Kidney epithelial cell (primary cell): ENCODE measurements at places on chromosomes 2 and 18. TPM values are rescaled to one million over a fixed set of nuclear protein-coding genes. Genes with fewer than 3 reads are reported as not detected.

- DNase-seq, result no peak
Observed at GRCh38 chr2:197145471-197146056, 165.0 kb downstream of the ANKRD44 start.

DNA sequence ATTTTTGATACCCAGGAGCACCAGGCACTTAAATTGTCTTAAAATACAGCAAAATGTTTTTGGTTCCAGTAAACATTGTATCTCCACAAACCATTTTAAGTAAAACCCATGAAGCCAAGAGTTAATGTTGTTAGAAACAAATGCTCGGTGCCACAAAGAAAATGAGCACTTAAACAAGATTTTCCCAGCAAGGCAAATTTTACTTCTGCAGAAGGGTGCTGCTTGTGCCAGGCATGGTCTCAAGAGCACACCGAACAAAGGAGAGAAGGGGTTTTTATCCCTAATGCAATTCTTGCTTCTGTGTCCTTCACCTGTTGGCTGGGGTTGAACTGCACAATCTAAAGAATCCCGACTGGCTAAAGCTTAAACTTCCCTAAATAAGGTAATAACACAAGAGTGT lies 286.7 kb downstream of the ADCYAP1 start:
- no peak for DNase-seq

- DNase-seq, result no peak
Observed at GRCh38 chr2:71060211-71060610, 8.2 kb upstream of the NAGK start.

DNA sequence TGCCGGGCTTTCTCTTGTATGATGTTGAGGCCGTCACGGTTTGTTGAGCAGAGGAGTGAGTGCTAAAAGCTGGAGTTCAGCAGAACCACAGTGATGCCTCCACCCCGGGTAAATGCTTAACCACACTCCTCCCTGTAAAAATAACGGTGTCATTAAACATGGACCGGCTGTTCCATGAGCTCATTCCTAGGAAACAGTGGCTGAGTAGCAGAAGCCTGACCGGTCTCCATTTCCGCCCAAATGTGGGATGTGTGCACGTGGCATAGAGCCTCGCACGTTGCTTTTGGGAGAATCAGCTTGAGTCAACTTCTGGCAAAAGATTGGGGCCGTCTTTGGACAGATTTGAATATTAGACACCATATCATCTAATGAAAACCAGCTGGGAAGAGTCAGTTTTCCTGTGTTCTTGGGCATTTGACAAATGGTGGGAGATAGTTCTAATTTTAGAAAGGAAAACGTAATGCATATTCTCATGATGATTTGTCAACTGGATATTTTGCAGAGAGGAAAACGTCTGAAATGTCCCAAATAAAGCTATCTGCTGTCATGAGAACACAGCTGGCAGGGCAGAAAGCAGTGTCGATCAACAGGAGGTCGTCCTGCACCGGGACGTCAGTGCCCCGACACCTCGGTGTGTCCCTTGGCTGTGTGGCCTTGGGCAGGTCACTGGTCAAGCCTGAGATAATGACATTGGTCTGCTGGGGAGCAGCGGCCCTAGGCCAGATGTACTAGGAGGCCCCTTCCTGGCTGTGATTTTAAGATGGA lies 42.4 kb downstream of the LRRFIP1 start:
- peak; percentile 91 for DNase-seq

DNA sequence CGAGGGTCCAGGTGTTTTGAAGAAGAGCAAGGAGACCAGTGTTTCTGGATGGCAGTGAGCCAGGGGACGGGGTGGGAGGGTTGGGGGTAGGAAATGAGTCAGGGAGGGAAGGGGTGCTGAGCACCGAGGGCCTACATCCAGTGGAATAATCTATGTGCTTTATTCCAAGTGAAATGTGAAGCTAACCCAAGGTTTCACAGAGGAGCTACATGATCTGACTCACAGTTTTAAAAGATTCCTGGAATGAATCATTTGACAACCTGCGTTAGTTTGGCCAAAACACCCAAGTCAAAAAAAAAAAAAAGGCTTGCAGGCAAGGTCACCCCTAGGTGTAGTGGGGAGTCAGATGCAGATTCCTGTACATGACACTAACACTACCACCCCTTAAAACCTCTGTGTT lies 419.7 kb upstream of the MEX3C start:
- DNase-seq, result peak; percentile 29

- no peak for DNase-seq
Observed at GRCh38 chr2:214837466-214837865, 28.0 kb upstream of the BARD1 start.

DNA sequence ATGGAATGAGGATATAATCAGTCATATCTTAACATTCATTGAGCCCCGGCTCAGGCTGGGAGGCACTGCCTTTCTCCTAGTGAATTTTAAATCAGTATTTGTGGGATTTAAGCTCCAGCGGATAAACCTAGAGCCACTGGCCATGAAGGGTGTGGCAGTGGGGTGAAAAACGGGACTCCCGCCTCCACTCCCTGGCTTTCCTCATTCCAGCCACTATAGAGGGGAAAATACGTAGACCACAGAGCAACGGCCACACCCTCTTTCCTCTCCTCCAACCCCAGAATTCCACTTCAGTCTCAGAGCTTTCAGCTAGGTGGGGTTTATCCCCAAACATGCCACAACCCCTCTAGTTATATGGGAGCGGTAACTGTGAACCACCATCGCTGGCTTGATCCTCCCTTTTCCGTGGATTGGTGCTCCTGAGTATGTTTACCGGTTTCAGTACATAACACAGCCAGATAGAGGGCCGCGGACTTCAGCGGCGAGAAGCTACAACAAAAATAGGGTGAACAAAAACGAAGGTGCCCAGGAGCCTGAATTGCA lies 70.6 kb upstream of the ITGB6 start:
- DNase-seq, result no peak

DNA sequence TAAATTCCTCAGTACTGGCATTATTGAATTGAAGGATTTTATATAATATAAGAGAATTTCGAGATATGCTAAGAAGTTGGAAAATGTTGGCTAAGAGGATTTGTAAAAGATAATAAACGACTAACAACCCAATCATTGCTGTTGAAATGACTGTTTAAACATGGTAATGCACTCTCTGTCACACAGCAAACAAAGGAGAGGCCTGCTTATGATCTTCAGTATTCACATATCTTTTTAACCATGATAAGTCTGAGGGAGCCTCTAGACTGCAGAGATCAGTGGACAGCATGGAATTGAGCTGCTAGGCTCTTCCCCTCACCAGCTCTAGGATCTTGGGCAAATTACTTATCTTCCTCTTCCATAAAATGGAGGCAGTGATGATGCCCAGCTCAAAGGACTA lies 2.7 kb downstream of the KCTD18 start:
- no peak for DNase-seq

- no peak for DNase-seq
Observed at GRCh38 chr18:57275111-57275510, 77.2 kb upstream of the ST8SIA3 start.

DNA sequence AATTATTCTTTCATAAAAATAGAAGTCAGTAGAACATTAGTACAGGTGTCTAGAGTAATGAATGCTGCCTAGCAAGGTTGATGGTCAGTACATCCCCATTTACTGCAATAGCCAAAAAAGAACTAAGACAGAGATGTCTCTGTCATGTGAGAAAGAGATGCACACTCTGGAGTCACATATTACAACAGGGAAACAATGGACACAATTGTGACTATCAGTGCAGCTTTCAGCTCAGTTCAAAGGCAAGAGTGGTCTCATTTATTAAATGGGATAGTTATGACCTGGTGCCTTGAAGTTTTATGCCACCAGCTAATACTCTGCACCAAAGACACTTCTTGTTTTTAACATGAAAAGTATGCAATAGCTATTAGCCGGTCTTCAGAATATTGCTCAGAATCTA lies 194.9 kb upstream of the CHAC2 start:
- no peak for DNase-seq

DNA sequence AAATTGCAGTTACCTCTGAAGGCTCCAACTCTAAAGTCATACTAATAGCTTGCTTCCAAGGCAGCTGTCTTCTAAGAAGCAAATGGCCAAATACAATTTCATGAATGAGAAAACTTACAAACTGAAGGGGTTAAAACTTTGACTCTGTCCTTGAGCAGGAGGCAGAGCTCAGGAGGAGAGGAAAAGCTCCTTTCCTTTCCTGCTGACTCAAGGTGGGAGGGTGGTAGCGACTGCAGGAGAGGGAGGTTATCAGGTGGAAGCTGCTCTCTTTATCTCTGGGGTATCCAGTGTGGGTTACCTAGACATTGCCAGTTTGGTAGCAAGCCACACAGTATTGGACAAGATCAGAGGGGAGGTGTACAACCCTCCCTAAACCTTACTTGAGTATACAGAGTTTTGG lies 2.7 kb upstream of the EFEMP1 start:
- DNase-seq, result no peak

- no peak for DNase-seq
Observed at GRCh38 chr18:46541626-46542189, 115.3 kb downstream of the LOXHD1 start.

- peak; percentile 23 for DNase-seq
Observed at GRCh38 chr2:181977661-181978350, 7.8 kb upstream of the PPP1R1C start.

- no peak for DNase-seq
Observed at GRCh38 chr18:75538727-75539126, 111.2 kb upstream of the SMIM21 start.

GRCh38 chr18:79382681-79383387 lies 12.9 kb upstream of the NFATC1 start:
- no peak for DNase-seq

The EIPR1 gene
- 62.2 and 67.2 TPM in 2 replicates for total RNA-seq

The TUBA3E gene
- total RNA-seq, result not detected in 2 replicates

The MZT2B gene
- total RNA-seq, result 262 and 276 TPM in 2 replicates

The CAPN14 gene
- total RNA-seq, result 0.58 and 1.4 TPM in 2 replicates

The TCF23 gene
- total RNA-seq, result not detected in 2 replicates
